Jurkat, Clone E6-1 (cell line): ENCODE measurements at places on chromosomes 11 and 22.

DNA sequence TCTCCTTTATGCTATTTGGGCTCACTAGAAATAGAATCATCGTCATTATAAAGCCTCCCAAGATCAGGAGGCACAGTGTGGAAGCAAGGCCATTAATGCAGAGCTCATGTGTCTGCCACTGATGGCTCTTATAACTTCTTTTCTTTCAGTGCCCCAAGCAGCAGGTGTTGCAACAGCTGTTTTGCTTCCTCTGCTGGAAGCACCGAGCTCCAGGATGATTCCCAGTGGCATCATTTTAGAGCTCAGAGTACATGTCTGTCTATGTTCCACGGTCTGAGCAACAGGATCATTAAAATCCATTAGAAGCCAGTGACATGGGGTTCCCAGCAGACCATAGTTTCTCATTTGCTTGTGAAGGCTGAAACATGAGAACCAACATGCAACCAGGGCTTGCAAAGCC lies 803.0 kb upstream of the FAT3 start:
- DNase-seq = no peak

DNA sequence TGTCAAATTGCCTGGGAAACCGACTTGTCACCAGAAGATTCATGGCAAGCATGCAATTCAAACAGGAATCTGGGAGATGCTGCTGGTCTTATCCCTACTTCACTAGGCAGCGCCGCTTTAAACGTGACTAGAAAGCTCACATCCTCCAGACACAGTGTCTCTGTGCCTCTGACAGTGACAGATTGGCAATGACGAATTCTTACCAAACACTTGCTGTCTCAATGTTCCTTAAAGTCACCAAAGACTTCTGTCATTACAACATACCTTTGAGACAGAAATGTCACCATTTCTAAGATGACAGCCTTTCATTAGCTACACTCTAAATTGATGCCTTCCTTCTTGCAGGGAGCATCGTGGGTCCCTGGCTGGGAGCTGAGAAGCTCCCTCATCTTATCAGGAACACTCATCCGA lies 197.8 kb downstream of the CWF19L2 start:
- DNase-seq = no peak

DNA sequence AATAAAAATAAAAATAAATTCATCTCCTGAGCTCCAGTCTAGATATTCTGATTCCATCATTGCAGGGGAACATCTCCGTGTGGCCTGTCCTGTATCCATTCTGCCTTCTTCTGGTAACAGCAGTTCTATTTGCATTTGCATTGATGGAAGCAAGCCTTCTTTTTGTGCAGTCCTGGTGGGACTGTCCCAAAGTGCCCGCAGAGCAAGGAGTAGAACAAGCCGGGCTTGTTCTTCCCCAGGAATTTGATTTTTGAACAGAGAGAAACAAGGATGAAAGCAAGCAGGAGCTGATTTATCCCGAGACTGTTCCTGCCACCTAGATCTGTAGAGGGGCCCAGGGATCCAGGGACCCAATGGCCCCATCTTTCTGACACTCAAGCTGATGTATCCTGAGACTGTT lies 65.4 kb downstream of the SYN3 start:
- DNase-seq = no peak

DNA sequence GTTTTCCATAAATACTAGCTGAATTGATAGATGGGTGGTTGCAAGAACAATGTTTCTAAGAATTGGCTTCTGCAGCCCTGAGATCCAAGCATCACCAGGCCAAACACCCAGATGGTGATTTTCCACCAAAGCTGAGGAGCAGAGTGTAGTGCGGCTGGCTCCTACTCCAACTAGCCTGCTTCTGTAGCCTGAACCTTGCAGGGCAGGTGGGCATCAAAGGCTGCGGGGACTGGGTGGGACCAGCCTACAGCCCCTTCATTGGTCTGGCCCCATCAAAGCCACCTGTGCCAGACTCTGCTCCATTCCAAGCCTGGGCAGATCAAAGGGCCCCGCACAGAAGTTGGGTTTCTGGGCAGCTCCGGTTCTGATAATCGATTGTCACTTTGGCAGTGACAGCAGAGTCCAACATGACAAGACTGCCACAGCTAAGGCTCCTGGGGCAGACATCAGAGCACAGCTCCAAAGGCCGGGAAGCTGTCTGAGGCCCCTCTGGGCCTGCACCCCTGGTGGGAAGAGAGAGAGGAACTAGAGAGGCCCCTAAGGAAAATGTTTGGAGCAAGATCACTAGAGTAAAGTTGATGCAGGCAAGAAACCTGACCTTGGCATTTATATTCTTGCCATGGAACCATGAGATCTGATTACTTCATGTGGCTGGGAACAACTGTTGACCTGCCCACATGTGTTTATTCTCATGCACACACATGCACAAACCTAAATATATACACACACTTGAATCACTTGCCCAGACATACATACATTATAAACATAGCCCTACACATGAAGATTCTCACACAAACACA lies 582.9 kb downstream of the INSC start:
- no peak for DNase-seq

- no peak for DNase-seq
These were observed 57.4 kb downstream of the BCL2L13 start for GRCh38 chr22:17695986-17696385.

- no peak for DNase-seq
These were observed 961.8 kb upstream of the CCDC90B start for GRCh38 chr11:84247926-84248325.

GRCh38 chr11:10392095-10393079 lies 62.7 kb upstream of the AMPD3 start:
- DNase-seq = no peak

DNA sequence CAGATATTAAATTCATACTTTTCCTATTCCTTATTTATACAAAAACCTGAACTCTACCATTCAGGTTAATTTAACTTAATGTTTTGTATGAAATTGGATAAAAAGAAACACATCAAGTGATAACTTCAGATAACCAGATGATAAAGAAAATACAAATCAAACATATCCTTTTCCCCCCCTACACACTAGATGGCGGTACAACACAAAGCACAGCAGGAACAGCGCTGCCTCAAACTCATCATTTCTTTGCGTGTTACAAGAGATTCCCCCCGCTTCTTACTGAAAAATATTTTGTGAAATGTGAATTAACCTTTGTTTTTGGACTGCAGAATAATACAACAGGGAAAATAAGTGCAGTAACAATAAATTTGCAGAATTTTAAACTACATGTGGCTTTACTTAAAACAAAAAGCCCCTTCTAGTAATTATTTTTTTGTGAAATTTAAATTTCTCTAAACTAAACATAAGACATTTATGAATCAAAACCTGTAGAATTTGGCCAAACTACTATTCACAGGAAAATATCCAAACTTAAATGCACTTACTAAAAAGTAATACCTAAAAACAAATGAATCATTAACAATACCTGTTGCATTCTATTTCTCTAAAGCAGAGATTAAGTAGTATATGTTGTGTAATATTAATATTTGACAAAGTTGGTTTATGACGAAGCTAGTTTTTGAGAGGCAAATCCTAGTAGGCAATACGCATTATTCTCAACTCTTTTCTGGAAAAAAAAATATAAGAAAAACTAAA lies 74.4 kb downstream of the ARHGAP32 start:
- DNase-seq = peak; percentile 73

DNA sequence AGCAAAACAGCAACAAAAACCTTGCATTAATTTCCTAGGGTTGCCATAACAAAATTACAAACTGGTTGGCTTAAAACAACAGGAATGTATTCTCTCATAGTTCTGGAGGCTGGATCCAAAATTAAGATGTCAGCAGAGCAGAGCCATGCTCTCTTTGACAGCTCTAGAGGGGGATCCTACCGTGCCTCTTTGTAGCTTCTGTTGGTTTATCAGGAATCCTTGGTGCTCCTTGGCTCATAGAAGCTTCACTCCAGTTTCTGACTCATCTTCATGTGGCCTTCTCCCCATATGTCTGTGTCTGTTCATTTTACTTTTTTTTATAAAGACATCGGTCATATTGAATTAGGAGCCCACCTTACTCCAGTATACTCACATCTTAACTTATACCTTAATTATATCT lies 90.5 kb upstream of the POU2AF2 start:
- DNase-seq = no peak

DNA sequence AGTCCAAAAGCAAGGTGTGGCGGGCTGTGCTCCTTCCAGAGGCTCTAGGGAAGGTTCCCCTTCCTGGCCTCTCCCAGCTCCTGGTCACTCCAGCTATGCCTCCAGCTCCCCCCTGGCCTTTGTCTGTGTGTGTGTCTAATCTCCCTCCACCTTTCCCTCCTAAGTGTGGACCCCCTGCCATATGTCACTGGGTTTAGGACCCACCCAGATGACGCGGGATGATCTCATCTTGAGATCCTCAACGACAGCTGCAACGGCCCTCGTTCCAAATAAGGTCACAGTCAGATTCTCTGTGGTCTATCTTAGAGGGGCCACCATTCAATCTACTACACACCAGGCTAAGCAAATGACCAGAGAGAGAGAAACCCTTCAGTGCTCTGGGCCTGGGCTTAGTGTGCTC lies 107.9 kb downstream of the ARHGAP8 start:
- no peak for DNase-seq

DNA sequence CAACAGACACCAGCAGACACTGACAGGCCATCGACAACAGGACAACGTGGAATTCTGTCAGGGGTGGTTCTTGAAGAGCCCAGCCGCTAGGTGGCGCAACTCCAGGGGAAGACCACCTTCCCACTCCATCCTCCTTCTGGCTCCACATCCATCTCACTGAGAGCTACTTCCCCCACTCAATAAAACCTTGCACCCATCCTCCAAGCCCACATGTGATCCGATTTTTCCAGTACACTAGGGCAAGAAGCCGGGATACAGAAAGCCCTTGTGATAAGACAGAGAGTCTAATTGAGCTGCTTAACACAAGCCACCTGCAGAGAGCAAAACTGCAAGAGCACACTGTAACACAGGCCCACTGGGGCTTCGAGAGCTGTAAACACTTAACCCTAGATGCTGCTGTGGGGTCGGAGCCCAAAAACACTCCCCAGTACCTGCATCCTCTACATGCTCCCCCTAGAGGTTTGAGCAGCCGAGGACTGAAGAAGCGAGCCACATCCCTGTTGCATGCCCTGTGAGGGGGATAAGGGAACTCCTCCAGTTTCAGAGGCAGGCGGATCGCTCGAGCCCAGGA lies 11.5 kb upstream of the RAB39A start:
- no peak for DNase-seq

GRCh38 chr11:34149786-34150185 lies 44.4 kb downstream of the NAT10 start:
- no peak for DNase-seq
